ENCODE measurements at places on chromosomes 7 and 10. TPM values are rescaled to one million over a fixed set of nuclear protein-coding genes. Genes with fewer than 3 reads are reported as not detected.

- DNase-seq, result no peak
Observed at GRCh38 chr10:115950320-115950719, 322.7 kb downstream of the GFRA1 start.

DNA sequence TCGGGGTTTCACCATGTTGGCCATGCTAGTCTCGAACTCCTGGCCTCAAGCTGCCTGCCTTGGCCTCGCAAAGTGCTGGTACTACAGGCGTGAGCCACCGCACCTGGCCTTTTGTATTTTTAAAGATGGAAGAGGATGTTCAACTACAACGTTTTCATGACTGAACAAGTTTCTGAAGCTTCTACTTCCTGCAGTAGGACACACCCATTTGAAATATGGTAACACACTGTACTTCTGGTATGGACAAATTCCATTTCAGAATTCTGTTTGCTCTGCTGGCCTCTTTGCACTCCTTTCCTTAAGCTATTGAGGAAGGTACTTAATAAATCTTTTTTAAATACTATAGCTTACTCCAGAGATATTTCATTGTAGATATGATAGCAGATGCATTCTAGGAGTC lies 10.9 kb upstream of the CDK1 start:
- no peak for DNase-seq

DNA sequence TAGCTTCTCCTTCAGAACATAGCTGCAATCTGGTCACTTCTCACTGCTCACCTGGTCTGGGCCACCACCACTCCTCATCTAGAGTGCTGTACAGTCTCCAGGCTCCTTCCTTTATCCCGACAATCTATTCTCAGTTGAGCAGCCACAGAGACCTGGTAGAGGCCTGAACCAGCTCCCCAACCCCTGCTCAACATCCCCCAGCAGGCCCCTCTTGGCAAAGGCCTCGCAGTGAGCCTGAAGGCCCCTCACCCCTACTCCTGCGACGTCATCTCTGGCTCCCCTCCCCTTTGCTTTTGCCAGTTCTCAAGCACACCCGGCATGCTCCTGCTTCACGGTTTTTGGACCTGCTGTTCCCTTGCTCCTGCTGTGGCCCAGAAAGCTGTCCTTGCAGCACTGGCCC lies 113.9 kb downstream of the ARHGAP22 start:
- no peak for DNase-seq

- DNase-seq, result no peak
Observed at GRCh38 chr10:90723416-90724068, 134.3 kb downstream of the HTR7 start.

DNA sequence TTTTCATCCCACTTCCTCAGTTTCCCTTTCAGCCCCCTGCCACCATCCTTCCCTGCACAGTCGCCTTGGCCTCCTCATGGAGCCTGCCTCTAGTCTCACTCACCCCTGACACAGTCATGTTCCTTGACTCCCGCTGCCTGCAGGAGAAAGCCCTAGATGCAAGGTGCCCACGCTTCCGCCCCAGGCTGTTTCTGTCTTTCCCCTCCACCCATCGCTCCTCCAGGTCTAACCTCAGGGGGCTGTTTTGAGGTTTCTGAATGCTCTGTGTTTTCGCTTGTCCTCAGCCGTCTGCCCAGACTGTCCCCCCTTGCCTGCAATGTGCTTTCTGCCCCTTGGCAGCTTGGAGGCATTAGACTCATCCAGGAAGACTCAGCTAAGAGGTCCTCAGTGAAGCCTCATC lies 89.9 kb downstream of the EMX2 start:
- DNase-seq, result no peak

- DNase-seq, result no peak
Observed at GRCh38 chr10:83764666-83765065, 374.6 kb upstream of the GHITM start.

GRCh38 chr7:155709453-155709852 lies 65.0 kb downstream of the RBM33 start:
- DNase-seq, result no peak

Gene ARHGEF5
- polyA plus RNA-seq, result 0.06 TPM

Gene ARMC3
- polyA plus RNA-seq, result not detected
